ENCODE measurements at places on chromosomes 4 and X.

DNA sequence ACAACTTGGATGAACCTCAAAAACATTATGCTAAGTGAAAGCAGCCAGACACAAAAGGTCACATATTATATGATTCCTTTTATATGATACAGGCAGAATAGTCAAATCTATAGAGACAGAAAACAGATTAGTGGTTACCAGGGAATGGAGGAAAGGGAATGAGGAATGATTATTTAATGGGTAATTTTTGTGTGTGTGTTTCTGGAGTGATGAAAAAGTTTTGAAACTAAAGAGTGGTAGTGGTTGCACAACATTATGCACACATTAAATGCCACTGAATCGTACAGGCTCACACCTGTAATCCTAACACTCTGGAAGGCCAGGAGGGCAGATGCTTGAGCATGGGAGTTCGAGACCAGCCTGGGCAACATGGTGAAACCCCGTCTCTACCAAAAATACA is 19.6 kb upstream of the SOD3 start:
- peak; percentile 9 for DNase-seq

DNA sequence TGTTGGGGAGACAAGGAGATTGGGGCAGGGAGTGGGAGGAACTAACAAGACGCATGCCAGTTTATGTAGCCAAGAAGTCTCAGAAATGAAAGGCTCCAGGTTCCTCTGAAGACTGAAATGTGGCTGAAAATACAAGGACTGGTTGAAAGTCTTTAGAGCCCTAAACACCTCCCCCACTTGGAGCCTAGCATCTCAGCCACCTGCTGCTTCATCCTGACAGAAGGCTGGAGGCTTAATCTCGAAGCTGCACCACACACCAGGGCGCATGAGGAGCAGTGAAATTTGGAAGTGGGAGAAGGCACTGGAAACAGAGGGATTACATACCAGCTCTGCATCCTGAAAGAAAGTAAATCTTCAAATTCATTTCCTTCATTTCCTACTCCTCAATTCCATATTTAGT is 160.7 kb upstream of the FTHL17 start:
- no peak for DNase-seq

GRCh38 chr4:69056150-69056549 is 40.1 kb upstream of the UGT2B7 start:
- no peak for DNase-seq

- peak; percentile 71 for DNase-seq
Measured at GRCh38 chr4:10180927-10181744, 64.5 kb upstream of the WDR1 start.

- DNase-seq, result no peak
Measured at GRCh38 chrX:119757646-119757978, 776 bp upstream of the SOWAHD start.

GRCh38 chr4:150302553-150302952 is 224.3 kb downstream of the DCLK2 start:
- peak; percentile 96 for DNase-seq

DNA sequence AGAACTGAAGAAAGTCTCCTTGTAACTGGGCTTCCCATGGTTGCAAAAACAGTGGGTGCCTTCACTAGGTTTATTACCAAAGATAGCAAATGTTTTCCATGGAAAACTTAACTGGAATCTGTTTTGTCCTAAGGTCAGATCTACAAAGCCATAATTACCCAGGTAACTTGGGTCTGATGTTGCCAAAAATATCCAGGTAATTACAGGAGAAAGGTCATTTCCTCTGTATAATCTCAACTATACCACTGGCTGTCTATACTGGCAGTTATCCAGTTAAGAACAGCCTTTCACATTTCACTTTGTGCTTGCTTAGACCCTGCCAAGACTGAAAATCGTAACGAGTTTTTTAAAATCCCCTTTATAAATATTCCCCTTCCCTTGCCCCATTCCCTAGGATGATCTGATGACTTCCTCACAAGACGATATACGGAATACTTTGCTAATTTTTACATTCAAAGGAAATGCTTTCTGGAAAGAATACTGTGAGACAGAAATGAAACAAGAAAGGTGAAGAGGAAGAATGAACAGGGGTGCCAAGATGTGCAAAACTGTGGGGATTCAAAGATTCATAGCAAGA is 105.5 kb downstream of the MAML3 start:
- DNase-seq, result no peak

DNA sequence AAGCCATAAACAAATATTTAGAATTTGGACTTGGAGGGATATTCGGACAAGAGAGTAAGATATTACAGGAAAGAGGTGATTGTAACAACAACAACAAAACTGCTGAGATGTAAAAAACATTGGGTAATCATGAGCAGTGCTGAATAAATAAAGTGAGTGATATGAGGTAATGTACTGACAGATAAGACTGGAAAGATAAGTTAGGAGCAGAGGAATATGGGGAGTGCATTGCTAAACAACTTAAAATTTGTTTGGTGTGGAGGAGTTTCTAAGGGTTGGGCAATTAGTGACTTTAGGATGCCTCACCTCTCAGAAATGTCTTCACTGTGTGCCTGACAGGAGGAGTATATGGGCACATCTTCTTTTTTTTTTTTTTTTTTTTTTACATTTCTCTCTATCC is 637.8 kb upstream of the GRIA3 start:
- no peak for DNase-seq

DNA sequence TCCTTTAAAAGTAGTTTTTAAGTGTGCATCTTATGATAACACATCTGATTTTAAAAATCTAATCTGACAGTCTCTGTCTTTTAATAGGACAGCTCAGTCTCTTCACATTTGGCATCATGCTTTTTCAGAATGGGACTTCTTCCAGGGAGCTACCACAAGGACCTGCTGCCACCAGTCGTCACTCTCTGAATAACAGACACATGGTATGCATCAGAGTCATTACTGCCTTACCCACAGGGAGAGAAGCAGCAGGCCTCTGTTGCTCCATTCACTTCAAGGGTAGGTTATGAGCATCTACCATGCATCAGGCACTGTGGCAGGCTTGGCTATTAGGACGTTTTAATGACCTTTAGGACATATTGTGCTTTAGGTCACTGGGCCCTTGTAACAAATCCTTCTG is 50.0 kb upstream of the AFAP1 start:
- peak; percentile 20 for DNase-seq

DNA sequence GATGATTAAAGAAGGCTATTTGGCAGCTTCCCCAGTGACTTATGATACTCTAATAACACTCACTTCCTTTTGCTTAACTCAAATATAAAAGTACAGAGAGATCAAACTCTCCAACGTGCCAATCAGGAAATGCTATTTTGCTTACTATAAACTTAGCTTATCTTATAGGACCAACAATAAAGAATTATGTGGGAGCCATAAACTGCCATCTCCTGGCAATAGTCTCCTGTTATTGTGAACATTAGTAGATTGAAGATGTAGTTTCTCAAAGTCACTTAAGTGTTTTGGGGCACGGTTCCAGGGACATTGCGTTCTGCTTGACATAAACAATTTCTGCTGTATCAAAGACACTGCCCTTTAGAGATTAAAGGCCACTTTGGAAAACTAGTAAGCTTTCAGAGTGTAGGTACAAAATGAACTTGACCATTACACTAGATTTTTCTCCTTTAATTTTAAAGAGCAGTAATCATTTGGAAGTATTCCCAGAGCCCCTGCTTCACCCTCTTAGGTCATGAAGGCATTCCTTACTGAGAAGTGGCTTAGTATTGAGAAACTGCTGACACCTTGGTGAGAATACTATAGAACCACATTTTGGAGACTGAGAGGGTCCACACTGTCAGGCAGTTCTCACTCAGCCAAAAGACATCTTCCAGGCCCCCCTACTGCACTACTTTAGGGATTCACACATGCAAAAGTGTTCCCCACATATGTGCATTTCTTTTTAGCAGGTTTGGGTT is 51.9 kb downstream of the MAOA start:
- DNase-seq, result no peak

GRCh38 chr4:113785781-113786180 is 24.2 kb upstream of the CAMK2D start:
- DNase-seq, result no peak

GRCh38 chr4:146522869-146523205 is 1.1 kb upstream of the SLC10A7 start:
- DNase-seq, result peak; percentile 6

GRCh38 chr4:186823989-186824388 is 100.3 kb upstream of the FAT1 start:
- DNase-seq, result no peak

DNA sequence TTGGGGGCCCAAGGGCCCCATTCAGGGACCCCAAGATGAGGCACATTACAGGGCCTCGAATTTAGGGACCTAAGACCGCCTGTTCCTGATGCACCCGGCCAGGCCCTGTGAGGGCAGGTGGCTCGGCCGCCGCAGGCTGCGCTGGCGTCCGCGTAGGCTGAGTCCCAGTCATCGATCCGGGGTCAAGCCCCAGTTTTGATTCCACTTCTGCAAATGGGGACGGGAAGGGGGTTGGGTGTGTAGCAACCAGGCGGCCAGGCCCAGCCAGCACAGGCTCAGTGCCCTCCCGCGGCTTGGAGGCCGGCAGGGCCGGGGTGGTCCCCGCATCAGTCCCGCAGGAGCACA is 327 bp downstream of the PNPLA4 start:
- no peak for DNase-seq
